NCI-H1694 treated with DMSO at 0.1 percent for 48 hours (cell line): ENCODE measurements at places on chromosomes 6 and 20.
A peak's percentile ranks its signal among the peaks of the same experiment; 100 is the strongest.

GRCh38 chr6:161319231-161319630 is 45.4 kb upstream of the AGPAT4 start:
- DNase-seq = no peak

DNA sequence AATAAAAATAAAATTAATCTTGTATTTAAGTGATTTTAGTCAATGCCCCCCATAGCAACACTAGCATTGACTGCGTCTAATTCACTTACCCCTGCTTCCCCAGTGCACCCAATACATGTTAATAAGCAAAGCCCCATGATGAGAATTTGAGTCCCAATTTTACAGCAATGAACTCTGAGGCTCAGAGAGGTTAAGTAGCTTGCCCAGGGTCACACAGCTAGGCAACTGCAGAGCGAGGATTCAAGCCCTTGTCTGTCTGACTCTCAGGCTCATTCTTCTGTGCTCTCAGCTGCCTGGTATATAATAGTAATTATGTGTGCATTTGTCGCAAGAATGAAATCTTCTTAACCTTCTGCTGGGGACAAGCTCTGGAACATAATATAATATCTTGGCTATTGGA is 8.5 kb downstream of the PABPC1L start:
- DNase-seq = no peak

GRCh38 chr6:111646942-111647341 is 41.3 kb upstream of the TRAF3IP2 start:
- no peak for DNase-seq

GRCh38 chr20:15930311-15931305 is 642.6 kb downstream of the KIF16B start:
- peak; percentile 59 for DNase-seq

GRCh38 chr6:105326216-105326615 is 76.7 kb downstream of the PREP start:
- DNase-seq = no peak

DNA sequence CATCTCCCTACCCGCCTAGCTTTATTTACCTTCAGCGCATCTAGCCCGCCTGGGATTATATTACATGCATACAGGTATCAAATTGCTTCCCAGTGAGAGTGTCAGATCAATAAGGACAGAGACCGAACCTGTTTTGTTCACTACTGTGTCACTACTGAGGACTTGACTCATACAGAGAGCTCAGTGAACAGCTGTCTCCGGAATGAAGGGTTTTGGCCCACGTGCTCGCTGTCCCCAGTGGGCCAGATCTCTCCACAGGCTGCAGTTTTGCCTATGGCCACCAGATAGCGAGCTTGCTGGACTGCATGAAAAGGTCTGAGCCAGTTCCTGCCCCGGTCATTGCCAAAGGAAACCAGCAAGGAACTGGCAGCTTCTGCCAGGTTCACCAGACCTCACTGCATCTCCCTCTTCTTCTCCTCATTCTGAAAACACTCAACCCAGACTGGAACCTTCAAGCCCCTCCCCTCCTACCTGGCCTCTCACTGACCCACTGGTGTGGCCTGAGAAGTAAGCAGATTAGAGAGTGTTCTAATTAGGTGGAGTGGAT is 150.8 kb downstream of the ZMYND8 start:
- no peak for DNase-seq

DNA sequence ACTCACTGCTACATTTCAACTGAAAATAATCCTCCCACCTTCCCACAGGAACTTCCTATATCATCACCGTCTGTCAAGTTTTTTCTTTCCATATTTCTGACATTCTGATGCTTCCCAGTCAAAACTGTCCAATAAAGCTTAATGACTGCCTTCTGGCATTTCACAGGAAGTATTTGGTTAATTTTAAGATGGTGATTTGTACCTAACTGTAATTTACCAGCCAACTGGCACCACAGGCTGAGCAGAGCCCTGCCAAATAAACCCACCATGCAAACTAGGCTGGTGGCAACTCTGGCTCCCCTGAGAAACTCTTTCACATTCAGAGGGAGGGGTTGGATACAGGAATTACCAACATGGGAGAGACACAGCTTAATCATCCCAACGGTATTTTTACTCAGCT is 50.0 kb downstream of the KLHL32 start:
- no peak for DNase-seq

DNA sequence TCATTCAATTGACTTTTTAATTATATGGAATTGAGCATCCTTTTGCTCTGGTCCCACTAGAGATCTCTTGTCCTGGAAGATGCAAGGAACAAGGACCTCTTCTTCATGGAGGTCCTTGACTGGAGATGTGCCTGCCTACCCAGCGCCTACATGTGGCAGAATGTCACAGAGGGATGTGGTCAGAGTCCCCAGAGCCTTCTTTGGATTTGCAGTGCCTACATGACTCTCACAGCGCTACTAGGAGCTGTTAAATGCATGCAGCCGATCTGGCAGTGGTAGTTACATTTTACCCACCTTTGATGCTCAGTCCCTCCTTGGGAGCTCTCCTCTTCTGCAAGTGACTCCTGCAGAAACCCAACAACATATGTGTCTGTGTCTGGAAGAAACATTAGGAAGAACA is 51.9 kb upstream of the ADTRP start:
- no peak for DNase-seq

GRCh38 chr6:132512638-132513632 is at the start of gene STX7:
Gene STX7 (minus strand): TSS chr6:132513116. CDS start chr6:132503530, 9,586 bp downstream.
- DNase-seq = peak; percentile 60

GRCh38 chr6:21245488-21245887 is 348.1 kb upstream of the SOX4 start:
- DNase-seq = no peak

DNA sequence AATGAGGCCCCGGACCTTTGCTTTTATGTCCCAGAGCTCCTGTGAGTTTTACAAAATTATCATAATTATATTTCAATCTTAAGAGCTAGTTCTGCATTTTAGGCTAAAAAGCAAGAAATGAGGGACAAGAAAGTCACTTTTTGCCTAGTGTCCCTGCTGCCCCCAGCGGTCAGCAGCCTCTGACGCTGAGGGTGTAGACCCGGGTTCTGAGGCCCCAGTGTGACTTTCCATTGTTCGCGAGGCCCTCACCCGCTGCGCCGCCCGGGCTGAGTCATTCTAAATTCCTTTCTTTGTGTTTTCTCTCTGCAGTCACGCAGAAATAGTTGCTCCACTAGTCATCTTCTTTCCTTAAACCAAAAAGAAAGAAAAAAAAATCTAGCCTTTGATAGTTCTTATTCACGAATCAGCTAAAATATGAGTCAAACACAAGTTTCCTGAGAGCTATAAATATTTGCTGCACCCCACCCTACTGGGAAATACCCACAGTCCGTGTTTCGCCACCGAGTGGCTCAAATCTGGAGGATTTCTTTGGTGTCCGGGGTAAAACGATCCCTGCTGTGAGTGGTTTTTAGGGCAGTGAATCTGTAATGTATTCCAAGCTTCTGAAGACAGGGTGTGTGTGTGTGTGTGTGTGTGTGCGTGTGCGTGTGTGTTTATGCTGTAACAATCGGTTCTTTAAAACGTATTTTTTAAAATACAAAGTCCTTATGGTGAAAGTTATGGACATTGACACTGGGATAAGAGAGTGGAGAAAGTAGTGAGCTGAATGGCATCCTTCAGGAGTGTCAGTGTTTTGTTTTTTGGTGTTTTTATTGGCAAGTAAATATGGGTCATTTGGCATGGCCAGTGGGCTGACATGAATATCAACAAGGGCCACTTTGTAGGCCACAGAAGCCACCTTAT is 59.7 kb upstream of the EEF1A1 start:
- DNase-seq = no peak

DNA sequence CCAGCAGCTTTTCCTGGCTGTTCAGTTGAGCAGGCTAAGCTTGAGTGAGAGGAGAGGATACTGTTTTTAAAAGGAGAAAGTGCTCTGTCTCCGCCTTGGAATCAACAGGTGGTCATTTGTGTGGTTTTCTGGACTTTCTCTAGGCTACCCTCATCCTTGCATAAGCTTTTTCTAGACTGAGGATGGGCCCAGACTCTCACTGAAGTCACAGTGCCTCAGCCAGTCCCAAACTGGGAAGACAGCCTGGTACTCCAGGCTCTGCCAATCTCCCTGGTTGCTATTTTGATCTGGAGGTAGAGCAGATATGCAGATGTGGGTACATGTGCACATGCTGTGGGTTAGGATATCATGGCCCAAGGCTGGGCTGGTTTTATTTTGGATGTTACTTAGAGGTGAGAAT is 7.0 kb downstream of the SCUBE3 start:
- DNase-seq = no peak

GRCh38 chr6:46453741-46454316 is 37.4 kb downstream of the RCAN2 start:
- no peak for DNase-seq

GRCh38 chr20:10671221-10671918 is 2.4 kb downstream of the JAG1 start:
- no peak for DNase-seq

- DNase-seq = no peak
These were observed 34.8 kb upstream of the UST start for GRCh38 chr6:148711833-148712654.

DNA sequence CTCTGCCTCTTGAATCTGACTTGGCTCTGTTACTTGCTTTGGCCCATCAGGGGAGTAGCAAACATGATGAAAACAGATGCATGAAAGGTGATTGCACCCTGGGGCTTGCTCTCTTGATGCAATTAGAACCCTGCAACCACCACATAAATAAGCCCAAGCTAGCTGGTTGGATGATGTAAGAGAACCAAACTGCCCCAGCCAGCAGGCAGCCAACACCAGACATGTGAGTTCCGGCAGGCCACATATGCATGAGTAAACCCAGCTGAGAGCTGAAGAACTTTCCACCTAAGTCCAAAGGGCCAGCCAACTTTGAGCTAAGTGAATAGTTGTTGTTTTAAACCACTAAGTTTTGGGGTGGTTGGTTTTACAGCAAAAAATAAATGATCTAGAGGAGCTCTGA is 268.4 kb downstream of the FARS2 start:
- no peak for DNase-seq

- peak; percentile 27 for DNase-seq
These were observed 125.2 kb upstream of the RALGAPA2 start for GRCh38 chr20:20837574-20838021.

DNA sequence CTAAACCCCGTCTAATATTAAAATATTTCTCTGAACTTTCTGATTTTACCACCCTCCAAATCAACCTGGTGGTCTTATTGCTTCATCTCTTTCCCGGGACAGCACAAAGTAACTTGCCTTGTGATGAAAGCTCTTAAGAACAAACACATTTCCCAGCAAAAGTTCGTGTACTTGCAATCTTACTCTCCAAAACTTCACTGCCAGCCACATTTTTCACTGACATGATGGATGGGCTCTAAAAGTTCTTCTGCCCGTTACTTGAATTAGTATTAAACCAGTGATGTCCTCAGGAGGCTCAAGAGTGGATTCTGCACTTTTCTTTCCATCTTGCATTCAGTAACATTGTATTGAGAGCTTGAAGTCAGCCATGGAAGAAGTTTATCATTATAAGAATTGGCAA is 731.6 kb upstream of the GJE1 start:
- no peak for DNase-seq

GRCh38 chr6:61622601-61623000 is 663.4 kb downstream of the KHDRBS2 start:
- no peak for DNase-seq

DNA sequence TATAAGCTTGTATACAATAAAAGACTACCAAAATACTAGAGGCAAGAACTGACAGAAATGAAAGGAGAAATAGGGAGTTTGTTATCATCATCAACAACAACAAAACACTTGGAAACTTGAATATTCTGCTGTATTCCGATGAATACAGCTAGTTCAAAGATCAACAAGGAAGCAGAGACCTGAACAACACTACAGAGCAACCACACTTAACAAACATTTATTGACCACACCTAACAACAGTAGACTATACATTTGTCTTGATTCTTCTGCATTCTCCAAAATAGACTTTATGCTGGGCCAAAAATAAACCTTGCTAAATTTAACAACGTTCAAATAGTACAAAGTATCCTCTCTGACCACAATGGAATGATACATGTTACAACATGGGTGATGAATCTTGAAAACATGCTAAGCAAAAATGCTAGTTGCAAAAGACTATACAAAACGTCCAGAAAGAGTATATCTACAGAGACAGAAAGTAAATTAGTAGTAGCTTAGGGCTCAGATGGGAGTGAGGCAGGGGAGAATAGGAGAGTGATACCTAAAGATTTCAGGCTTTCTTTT is 39.1 kb upstream of the PAK5 start:
- no peak for DNase-seq

DNA sequence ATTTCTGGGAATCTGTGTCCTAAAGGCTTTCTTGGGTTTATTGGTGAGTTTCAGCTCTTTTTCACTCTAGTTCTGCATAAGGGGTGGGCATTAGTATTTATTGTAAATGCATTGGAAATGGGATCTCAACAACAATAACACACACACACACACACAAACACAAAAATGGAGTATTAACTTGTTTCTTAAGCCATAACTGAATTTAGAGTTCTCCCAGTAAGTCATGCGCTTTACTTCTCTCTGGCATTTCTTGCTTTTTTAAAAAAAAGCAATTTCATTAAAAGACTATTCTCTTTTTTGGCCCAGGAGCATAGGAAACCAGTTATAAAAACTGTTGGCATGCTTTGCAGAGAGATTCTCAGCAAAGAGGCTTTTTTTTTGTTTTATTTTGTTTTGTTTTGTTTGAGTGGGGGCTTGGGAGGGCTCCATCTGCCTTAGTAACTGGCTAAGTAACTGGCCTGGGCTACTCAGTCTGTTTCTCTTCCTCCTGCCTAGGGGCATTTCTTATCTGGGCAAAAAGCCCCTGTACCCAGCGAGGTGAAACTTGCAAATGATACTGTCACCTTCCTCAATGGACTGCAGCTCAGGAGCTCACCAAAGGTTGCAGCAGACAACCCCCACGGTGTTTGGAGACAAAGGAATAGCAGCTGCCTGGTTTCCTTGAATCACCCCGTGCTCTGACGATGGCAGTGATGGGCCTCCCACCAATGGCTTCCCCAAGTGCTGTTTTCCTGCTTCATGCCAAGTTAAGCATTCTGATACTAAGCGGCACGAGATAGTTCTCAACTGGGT is 128.5 kb downstream of the BCAS1 start:
- no peak for DNase-seq

GRCh38 chr20:14114065-14114704 is 118.9 kb downstream of the MACROD2 start:
- DNase-seq = no peak

DNA sequence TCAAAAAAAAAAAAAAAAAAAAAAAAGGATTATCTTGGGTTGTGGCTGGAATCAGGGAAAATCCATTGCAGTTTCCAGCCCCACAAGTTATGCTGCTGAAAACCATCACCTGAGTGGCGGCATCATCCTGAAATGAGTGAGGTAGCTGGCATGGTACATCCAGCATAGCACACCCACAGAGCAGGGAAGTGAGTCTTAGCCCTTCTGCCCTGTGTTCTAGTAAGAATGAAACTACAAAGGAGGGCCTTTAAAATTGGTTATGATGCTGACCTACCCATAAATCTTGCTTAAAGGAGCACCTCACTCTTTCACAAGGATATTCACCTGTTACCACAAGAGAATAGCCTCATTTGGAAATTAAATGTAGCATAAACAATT is 119.2 kb downstream of the NFATC2 start:
- DNase-seq = no peak
